Activated T-cell treated with anti-CD3 and anti-CD28 coated beads, Interleukin-2, amount 50 U/mL, for 24 hours (primary cell): ENCODE measurements at places on chromosomes 11 and 22.

DNA sequence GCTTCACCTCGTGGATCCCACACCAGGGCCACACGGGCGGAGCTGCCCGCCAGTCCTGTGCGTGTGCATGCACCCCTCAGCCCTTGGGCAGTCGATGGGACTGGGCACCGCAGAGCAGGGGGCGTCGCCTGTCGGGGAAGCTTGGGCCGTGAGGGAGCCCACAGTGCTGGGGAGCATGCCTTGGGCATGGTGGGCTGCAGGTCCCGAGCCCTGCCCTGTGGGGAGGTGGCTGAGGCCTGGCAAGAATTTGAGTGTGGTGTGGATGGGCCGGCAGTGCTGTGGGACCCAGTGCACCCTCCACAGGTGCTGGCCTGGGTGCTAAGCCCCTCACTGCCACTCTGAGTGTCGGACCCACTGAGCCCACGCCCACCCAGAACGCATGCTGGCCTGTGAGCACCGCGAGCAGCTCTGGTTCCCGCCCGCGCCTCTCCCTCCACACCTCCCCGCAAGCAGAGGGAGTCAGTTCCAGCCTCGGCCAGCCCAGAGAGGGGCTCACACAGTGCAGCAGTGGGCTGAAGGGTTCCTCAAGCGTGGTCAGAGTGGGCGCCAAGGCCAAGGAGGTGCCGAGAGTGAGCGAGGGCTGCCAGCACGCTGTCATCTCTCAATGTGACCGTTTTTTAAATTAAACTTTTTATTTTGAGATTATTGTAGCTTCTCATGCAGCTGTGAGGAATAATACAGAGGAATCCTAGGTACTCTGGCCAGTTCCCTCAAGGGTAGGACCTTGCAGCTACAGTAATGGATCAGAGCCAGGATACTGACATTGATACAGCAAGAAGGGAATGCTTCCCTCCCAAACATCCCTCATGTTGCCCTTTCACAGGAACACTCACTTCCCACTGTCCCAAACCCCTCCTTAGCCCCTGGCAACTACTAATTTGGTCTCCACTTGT is 127.7 kb downstream of the CRYBB2 start:
- DNase-seq: no peak

GRCh38 chr22:37298748-37299495 is 16.6 kb downstream of the CYTH4 start:
- DNase-seq: no peak

GRCh38 chr22:46815559-46815895 is 53.1 kb downstream of the TBC1D22A start:
- no peak for DNase-seq

- no peak for DNase-seq
These were observed 45.8 kb upstream of the TH start for GRCh38 chr11:2217211-2218030.

DNA sequence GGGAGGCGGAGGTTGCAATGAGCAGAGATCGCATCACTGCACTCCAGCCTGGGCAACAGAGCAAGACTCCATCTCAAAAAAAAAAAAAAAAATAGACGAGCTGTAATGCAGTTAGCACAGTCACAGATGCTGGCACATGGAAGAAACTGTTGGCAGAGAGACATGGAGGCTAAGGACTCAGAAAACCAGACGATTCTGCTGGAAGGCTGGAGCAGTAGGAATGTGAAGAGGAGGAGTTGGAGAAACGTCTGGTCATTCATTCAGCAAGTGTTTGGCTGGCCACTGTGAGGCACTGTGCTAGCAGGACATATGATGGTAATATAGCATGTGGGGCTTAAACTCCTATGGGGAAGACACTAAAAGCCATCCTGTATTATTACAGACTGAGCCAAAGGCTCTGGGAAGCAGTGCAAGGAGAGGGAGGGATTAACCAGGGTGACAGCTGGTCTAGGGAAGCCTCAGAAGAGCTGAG is 5.0 kb downstream of the UQCR10 start:
- no peak for DNase-seq

- DNase-seq: no peak
These were observed 422.4 kb downstream of the TENM4 start for GRCh38 chr11:79018371-79018849.
